ENCODE measurements at places on chromosomes 12 and 14. TPM values are rescaled to one million over a fixed set of nuclear protein-coding genes. Genes with fewer than 3 reads are reported as not detected.

GRCh38 chr14:52333108-52333507, 19.0 kb downstream of the PTGER2 start:
- DNase-seq, result no peak

DNA sequence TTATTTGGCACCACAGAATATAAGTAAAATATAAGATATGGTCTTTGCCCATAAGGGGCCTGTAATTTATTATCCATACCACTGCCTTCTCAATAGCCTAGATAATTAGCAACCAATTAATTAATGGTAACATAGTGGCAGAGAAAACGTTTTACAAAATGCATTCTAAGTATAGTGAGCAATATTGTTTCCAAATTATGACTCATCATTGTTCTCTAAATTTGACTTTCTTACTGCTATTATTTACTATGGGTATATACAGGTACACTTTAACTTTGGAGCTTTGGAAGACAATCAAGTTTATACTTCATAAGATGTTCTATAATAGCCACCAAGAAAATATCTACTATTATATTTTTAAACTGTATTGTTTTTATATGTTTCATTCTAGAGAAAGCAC, 26.7 kb downstream of the DCP1B start:
- no peak for DNase-seq

GRCh38 chr14:64612021-64612380, 62.2 kb downstream of the PPP1R36 start:
- no peak for DNase-seq

DNA sequence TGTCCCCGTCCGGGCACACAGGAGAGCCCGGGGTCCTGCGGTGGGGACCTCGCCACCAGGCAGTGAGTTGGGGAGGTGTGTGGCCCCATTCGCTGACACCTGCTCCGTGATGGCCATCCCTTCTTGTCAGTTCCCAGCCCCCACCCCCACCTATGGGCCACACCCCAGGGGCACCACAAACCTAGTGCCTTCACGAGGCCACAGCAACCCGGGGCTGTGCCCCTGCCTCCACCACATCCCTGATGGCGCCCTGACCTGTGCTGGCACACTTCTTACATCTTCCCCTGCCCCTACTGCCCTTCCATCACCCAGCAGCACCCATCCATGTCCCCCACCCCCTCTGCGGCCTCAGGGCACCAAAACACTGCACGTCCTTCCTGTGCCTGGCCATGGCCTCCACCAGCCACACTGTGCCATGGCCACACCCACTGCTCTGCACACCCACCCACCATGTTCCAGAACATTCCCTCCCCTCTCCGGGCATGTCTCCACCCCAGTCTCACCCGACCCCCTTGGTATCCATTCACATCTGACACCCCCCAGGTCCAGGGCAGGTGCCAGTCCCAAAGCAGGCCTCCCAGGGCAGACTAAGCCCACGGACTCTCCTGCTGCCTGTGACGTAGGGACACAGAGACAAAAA, 24.4 kb downstream of the JAG2 start:
- no peak for DNase-seq

- no peak for DNase-seq
Observed at GRCh38 chr14:33515441-33515840, 435.4 kb downstream of the EGLN3 start.

- DNase-seq, result no peak
Observed at GRCh38 chr14:72416892-72417291, 477.0 kb downstream of the DPF3 start.

GRCh38 chr14:83301791-83302190, 1768.1 kb upstream of the SEL1L start:
- no peak for DNase-seq

The TESPA1 gene
- total RNA-seq, result 0.51 TPM

The TAS2R7 gene
- total RNA-seq, result not detected

The SLC7A8 gene
- 0.90 TPM for total RNA-seq

The LRFN5 gene
- total RNA-seq, result 9.8 TPM

All from Panc1 (cell line).